Stimulated activated CD8-positive, alpha-beta memory T cell treated with anti-CD3 and anti-CD28 coated beads, Interleukin-4, amount 100 ng/mL, for 4 hours (primary cell): ENCODE measurements at places on chromosomes 16 and 17.

GRCh38 chr17:41812381-41813151 lies at the start of gene FKBP10:
FKBP10 (plus strand) TSS chr17:41813004; CDS start chr17:41813035, 31 bp downstream.
- DNase-seq: no peak

GRCh38 chr17:45388604-45389325 lies 43.9 kb downstream of the ARHGAP27 start:
- no peak for DNase-seq

DNA sequence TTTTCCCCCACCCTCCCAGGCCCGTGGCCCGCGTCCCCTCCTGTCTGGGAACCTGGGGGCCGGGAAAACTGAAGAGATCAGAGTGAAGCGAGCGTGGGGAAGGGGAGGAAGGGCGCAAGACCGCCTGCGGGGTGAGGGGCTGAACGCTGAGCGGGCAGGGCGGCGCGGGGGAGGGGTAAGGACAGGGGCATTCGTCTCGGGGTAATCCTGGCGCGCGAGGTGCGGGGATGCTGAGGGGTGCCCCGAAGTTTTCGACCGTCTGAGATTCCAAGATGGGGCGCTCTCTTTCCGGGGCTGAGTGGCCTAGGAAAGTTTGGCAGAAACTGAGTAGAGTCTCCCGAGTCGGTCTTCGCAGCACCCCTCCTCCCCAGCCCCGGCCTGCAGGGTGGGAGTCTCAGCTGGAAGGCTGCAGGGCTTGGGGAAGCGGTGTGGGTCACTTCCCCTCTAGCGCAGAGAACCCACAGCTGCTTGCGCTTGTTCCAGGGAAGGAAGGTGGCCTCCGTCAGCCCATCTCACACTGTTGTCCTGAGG lies 555 bp downstream of the TTYH2 start:
- no peak for DNase-seq

GRCh38 chr17:47197821-47198220 lies 8.7 kb upstream of the CDC27 start:
- DNase-seq: no peak

DNA sequence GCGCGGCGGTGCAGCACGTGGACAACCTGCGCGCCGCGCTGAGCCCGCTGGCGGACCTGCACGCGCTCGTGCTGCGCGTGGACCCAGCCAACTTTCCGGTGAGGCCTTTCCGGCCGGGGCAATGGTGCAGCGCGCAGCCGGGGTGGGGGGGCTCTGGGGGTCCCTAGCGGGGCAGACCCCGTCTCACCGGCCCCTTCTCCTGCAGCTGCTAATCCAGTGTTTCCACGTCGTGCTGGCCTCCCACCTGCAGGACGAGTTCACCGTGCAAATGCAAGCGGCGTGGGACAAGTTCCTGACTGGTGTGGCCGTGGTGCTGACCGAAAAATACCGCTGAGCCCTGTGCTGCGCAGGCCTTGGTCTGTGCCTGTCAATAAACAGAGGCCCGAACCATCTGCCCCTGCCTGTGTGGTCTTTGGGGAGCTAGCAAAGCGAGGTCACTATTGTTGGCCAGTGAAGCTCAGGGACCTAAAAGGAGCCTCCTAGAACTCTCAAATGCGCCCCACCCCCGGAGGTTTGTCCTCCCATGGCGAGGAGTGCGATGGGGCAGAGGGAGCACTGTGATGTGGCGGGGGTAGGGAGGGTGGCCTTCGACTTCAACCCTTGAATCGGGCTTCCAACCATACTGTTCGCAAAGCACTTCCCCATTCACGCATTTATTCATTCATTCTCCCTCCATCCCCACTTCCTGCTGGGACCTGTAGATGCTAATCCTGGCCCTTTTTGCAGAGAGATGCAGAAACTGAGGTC lies 770 bp downstream of the HBM start:
- no peak for DNase-seq

DNA sequence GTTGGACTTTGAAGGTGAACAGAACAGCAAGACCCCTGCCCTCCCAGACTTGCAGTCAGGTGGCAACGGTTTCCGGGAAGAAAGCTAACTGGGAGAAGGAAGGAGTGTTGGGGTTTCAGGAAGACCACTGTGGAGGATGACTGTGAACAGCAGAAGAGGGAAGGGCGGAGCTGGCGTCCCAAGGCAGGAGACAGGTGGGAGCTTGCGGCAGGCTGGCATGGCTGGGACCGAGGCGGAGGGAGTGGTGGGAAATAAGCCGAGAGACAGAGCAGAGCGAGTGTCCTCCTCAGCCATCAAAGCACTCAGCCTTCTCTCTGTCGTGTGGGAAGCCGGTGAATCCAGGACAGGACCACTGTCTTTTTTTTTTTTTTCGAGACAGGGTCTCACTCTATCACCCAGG lies 108.5 kb upstream of the CACNG5 start:
- DNase-seq: no peak

DNA sequence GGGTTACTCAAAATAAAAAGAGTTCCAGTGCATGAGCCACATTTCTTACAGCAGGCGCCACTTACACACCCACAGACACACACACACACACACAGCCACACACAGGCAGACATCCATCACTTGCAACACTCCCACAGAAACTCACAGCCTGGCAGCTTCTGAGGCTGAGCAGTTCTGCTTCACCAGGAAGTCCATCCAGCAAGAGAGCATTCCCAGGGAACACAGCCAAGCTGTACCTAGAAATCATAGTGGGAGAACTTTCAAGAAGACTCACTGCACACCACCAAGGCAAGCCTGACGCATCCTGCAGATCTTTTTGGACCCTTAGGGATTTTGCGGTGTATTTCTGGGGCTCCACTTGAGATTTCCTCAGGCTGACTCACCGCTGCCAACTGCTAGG lies 140.9 kb upstream of the WSB1 start:
- DNase-seq: no peak

DNA sequence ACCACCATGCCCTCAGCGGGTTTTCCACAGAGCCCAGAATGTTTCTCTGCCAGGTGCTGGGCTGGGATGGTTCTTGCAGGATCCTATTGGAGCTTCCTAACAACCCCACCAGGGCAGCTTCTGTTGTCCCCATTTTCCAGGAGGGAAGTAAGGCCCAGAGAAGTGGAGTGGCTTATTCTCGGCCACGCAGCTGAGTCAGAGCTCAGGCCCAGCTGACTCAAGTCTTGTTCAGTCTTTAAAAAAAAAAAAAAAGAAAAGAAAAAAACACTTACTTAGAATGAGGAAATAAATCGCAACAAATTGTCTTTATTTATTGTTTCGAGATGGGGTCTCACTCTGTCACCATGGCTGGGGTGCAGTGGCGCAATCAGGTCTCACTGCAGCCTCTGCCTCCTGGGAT lies 413.0 kb downstream of the CPPED1 start:
- DNase-seq: no peak

DNA sequence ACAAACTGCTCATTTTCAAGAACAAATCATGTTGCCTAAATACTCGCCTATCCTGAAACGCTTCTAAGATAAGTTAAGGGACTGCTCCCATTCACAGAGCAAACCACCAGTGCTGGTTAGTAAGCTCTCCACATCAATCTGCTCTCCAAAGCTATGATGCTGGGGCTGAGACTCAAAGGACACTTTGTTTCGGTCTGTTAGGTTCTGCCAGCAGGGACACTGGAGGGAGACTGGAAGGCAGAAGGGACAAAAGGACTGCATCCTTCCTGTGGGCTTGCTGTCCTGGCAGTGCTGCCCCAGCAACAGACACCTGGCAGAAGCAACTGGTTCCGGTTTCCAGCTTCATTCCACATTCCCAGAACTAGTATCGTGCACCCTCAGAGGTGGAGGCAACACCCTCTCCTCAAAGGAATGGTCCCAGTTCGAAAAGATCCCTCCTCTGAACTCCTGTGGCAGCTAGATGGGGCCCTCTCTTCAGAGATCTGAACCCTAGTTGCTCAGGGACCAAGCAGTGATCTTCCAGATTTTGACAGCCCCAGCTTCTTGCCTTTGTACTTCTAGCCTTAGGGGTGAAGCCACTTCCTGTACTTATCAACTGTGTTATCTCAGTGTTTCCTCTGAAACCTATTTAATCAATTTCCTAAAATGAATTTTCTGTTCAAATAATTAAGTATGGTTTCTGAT lies 73.4 kb upstream of the GSG1L start:
- no peak for DNase-seq

DNA sequence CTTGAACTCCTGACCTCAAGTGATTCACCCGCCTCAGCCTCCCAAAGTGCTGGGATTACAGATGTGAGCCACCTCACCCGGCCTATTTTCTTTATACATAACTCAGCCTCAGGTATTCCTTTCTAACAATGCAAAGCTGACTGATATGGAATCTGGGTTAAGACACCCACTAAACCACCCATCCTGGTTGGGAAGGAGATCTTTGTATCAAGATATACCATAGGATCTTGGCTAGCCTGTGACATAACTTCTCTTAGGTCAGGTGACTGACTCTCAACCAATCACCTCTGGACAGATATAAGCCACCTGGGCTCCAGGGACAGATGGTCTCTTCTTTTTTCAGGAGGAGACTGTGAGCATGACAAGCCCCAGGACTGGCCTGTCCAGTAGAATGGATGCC lies 51.2 kb upstream of the NKD1 start:
- DNase-seq: no peak

- no peak for DNase-seq
Measured at GRCh38 chr17:16888413-16889087, 83.4 kb downstream of the TNFRSF13B start.

DNA sequence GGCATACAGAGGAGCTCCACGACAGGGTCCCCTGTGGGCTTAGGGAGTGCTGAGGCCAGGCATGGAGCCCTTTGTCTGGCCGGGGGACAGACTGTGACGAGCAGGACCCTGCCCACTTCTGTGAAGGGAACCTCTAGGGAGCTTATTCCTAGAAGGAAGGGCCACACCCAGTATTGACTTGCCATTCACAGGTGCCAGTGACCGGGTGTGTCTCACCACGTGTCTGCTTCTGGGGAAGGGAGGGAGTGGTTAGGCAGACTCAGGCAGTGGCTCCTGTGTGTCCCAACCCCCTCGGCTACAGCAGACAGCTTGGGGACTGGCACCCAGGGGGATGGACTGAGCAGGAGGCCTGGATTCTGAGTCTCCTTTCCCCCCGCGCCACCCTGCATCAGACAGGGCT lies 57.2 kb downstream of the SOCS1 start:
- DNase-seq: no peak

GRCh38 chr16:74778646-74779045 lies 4.0 kb upstream of the FA2H start:
- DNase-seq: no peak

GRCh38 chr17:12365805-12366204 lies 299.9 kb upstream of the MYOCD start:
- no peak for DNase-seq

GRCh38 chr17:45149669-45150664 lies 1.7 kb downstream of the HEXIM1 start:
- DNase-seq: no peak

- no peak for DNase-seq
Measured at GRCh38 chr16:66091471-66091891, 275.0 kb upstream of the CDH5 start.

DNA sequence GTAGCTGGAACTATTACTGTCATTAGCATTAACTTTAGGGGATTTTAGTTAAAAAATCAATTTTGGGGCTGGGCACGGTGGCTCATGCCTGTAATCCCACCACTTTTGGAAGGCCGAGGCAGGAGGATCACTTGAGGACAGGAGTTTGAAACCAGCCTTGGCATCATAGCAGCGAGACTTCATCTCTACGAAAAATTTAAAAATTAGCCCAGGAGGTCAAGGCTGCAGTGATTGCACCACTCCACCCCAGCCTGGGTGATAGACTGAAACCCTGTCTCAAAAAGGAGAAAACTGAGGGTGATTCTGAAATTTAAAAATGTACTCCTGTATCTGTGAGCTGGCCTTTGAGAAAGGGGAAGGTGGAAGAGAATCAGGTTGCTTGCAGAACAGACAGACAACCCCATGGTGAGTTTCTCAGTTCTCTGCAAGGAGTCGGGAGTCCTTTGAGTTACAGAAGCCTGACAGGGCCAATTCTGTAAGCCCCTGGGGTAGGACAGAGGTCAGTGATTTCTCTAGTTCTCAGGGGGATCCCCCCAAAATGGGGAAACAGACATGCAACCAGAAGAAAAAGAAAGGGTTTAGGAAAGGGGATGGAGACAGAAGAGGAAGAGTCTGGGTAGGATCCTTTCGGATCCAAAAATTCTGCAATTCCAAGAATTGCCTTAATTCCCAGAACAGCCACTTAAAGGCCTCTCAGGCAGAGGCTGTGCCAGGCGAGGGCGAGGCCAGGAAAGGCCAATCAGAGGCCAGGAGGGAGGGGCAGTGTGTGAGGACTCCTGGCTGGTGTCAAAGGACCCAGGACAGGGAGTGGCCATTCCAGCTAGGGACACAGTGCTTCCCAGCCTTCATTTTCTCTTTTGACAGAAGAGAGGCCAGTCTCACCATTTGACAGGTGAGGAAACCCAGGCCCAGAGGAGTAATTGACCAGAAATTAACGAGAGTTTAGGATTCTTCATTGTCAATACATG lies 6.7 kb downstream of the NUPR1 start:
- DNase-seq: no peak

GRCh38 chr16:65178151-65178550 lies 56.3 kb upstream of the CDH11 start:
- DNase-seq: no peak

- no peak for DNase-seq
Measured at GRCh38 chr16:48101069-48101674, 54.6 kb downstream of the ABCC12 start.
